ENCODE measurements at places on chromosomes 1 and 21. TPM values are rescaled to one million over a fixed set of nuclear protein-coding genes. Genes with fewer than 3 reads are reported as not detected.

The CLEC20A gene
- polyA plus RNA-seq = not detected

The LHX4 gene
- polyA plus RNA-seq = 3.5 TPM

The HES3 gene
- not detected for polyA plus RNA-seq

The LRRC71 gene
- polyA plus RNA-seq = 0.56 TPM

- DNase-seq = no peak
These were observed 626 bp downstream of the CXADR start for GRCh38 chr21:17513214-17514123.

DNA sequence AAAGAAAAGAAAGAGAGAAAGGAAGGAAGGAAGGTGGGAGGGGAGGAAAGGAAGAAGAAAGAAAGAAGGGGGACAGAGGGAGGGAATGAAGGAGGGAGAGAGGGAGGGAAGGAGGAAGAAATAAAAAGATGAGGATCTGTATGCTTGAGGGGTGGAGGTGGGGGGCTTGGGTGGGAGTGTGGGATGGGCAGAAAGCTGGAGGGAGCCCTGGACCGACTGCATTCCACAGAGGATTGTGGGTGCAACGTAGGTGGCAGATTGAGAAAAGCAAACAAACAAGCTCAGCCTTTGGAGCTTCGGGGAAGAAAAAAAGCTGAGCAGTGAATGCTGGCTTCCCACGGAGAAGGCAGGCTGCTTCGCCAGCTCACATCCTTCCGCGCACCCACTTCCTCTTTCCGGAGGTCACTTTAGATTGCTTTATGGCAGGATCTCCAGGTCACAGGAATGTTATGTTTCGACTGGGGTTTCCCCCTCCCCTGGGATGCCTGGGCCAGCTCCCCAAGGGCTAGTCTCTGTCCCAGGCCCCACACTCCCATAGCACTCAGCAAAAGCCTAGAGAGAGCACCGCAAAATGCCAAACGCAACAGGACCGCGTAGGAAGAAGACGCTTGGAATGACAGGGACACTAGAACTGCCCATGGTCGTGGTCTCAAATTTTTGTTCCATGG, 20.7 kb upstream of the LGALS8 start:
- peak; percentile 35 for DNase-seq

GRCh38 chr21:16633831-16634459, 878.9 kb upstream of the CXADR start:
- DNase-seq = peak; percentile 35

Data from muscle of arm (tissue), 14 donors.